Naive thymus-derived CD8-positive, alpha-beta T cell (primary cell): ENCODE measurements at places on chromosomes 12 and 14. TPM values are rescaled to one million over a fixed set of nuclear protein-coding genes. Genes with fewer than 3 reads are reported as not detected.

The TAS2R43 gene
- 1.4 TPM for total RNA-seq

The EML5 gene
- total RNA-seq, result 7.5 TPM

The KCNMB4 gene
- total RNA-seq, result 3.2 TPM

The TBX3 gene
- not detected for total RNA-seq

The COQ5 gene
- 25.2 TPM for total RNA-seq

The NTS gene
- not detected for total RNA-seq

The THAP2 gene
- 15.8 TPM for total RNA-seq

The GALNT8 gene
- 0.86 TPM for total RNA-seq

DNA sequence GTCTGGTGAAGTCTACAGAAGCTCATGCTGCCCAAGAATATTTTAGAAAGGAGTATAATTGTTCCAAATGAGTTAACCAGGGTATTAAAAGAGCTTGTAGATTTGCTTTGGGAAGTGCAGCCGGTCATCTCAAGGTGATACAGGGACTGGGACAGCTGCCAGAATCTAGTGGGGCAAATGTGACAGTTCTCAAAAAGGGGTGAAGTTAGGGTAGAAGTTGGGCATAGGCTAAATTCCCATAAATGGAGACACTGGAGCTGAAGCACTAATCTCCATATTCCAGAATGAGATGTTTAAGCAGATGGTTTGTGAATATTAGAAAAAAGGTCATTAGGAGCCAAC lies 94.7 kb downstream of the ANO6 start:
- H3K27ac ChIP-seq, result no peak overlapping the region
- no peaks in the 10 kb centered on the region for H3K27me3 ChIP-seq
- H3K4me1 ChIP-seq, result peaks cover 5% of the 10 kb centered on the region
- no peak for DNase-seq

- H3K4me1 ChIP-seq, result no peaks in the 10 kb centered on the region
- no peak overlapping the region for H3K27ac ChIP-seq
- H3K4me3 ChIP-seq, result no peak overlapping the region
- no peaks in the 10 kb centered on the region for H3K36me3 ChIP-seq
These were observed 135.7 kb upstream of the SLC16A7 start for GRCh38 chr12:59459966-59460660.

- H3K27me3 ChIP-seq, result no peaks in the 10 kb centered on the region
- no peak overlapping the region for H3K27ac ChIP-seq
- H3K36me3 ChIP-seq, result no peaks in the 10 kb centered on the region
- H3K4me3 ChIP-seq, result no peak overlapping the region
- H3K4me1 ChIP-seq, result no peaks in the 10 kb centered on the region
These were observed 59.9 kb downstream of the TSPAN19 start for GRCh38 chr12:84976133-84976532.

DNA sequence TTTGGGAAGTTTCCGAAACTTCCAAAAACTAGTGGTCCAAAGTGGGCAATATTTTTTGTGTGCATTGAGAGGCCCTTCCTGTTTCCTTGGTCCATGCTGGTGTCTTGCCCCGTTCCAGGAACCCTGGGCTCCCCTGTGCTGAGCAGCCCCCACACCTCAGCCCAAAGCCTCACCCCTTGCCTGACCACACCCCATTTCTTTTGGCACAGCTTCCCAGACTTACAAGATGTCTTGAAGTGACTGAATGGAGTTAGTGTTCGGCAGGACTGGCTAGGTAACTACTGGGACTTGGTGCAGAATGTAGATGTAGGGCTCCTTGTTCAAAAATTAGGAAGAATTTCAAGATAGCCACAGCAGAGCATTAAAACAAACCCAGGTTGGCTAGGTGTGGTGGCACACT lies 68.6 kb downstream of the ETV6 start:
- no peak overlapping the region for H3K27ac ChIP-seq
- H3K4me1 ChIP-seq, result peaks cover 13% of the 10 kb centered on the region
- no peaks in the 10 kb centered on the region for H3K27me3 ChIP-seq
- H3K4me3 ChIP-seq, result no peak overlapping the region

GRCh38 chr14:57634335-57634734 lies 140.7 kb upstream of the CCDC198 start:
- peaks cover 6% of the 10 kb centered on the region for H3K36me3 ChIP-seq
- peaks cover 19% of the 10 kb centered on the region for H3K27me3 ChIP-seq
- H3K4me3 ChIP-seq, result no peak overlapping the region
- H3K4me1 ChIP-seq, result no peaks in the 10 kb centered on the region
- DNase-seq, result no peak
- no peak overlapping the region for H3K27ac ChIP-seq

GRCh38 chr12:124418156-124418555 lies 123.3 kb downstream of the RFLNA start:
- no peaks in the 10 kb centered on the region for H3K27me3 ChIP-seq
- peaks cover 18% of the 10 kb centered on the region for H3K36me3 ChIP-seq
- no peak overlapping the region for H3K4me3 ChIP-seq
- H3K4me1 ChIP-seq, result peaks cover 11% of the 10 kb centered on the region

GRCh38 chr14:50403419-50403818 lies 6.7 kb upstream of the CDKL1 start:
- no peaks in the 10 kb centered on the region for H3K36me3 ChIP-seq
- no peak overlapping the region for H3K27ac ChIP-seq
- H3K4me3 ChIP-seq, result no peak overlapping the region
- no peaks in the 10 kb centered on the region for H3K27me3 ChIP-seq

- no peak overlapping the region for H3K27ac ChIP-seq
- H3K27me3 ChIP-seq, result peaks cover 24% of the 10 kb centered on the region
- H3K36me3 ChIP-seq, result no peaks in the 10 kb centered on the region
- no peaks in the 10 kb centered on the region for H3K4me1 ChIP-seq
- DNase-seq, result no peak
- H3K4me3 ChIP-seq, result no peak overlapping the region
These were observed 3.4 kb downstream of the RTL1 start for GRCh38 chr14:100899884-100900771.

GRCh38 chr14:49364752-49365117 lies 221.4 kb downstream of the RPS29 start:
- no peak overlapping the region for H3K27ac ChIP-seq
- H3K36me3 ChIP-seq, result no peaks in the 10 kb centered on the region
- no peaks in the 10 kb centered on the region for H3K4me1 ChIP-seq

DNA sequence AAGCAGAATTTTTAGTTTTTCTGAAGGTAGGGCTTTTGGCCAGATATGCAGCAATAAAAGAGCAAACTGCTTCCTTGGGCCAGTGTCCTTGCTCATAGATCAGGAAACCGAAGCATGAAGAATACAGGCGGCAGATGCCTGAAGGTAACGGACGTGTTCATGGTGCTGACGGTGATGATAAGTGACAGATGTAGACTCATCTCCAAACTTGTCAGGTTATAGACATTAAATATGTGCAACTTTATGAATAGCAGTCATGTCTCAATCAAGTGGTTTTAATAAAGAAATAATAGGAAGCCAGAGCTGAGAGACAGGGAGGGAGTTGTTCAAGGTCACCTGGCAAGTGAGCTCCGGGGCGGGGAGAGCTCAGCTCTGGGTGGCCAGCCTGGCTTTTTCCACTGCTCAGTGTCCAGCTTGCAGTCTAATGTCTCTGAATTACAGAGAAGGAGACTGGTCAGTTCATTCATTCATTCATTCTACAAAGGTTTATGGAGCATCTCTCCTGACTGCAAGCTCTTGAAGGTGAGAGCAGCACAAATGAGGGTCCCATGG lies 1.0 kb downstream of the SERPINA5 start:
- no peak overlapping the region for H3K27ac ChIP-seq
- no peaks in the 10 kb centered on the region for H3K36me3 ChIP-seq
- H3K4me3 ChIP-seq, result no peak overlapping the region
- no peaks in the 10 kb centered on the region for H3K4me1 ChIP-seq
- DNase-seq, result no peak

DNA sequence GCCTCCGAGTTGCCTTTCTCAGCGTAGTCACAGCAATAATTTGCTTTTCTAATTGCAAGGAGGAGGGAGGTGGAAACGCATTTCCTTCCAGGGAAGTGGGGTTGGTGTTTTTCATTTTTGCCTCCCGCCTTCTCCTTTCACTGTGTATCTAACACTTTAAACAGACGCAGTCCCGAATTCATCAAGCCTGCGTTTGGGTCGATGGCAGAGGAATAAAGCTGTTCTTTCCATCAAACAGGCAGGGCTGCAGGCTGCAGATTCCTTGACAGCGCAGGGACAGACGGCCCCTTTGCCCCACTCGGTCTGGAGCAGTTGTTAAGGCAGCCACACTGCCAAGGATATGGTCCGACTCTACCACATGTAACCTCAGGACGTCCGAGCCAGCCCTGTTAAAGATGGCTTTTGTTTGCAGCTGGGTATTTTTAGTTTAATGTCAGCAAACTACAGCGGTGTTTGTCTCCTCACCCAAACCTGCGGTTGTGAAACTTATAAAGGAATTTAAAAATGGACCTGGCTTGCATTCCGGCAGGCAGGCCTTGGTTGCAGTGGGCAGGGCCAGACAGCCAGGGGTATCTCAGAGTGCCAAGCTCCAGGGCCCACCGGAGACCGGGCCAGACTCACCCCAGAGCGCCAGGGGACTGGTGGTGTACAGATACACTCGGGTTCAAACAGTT lies 2.1 kb downstream of the CHST11 start:
- H3K27me3 ChIP-seq, result no peaks in the 10 kb centered on the region
- peak overlapping the region; percentile 93 for H3K27ac ChIP-seq
- H3K4me1 ChIP-seq, result peaks cover 60% of the 10 kb centered on the region
- no peaks in the 10 kb centered on the region for H3K36me3 ChIP-seq
- no peak for DNase-seq
- H3K4me3 ChIP-seq, result peak overlapping the region; percentile 93
